H4 (cell line): ENCODE measurements at places on chromosomes 13 and 19. TPM values are rescaled to one million over a fixed set of nuclear protein-coding genes. Genes with fewer than 3 reads are reported as not detected.

The C19orf85 gene
- not detected in 2 replicates for total RNA-seq

The CRB3 gene
- total RNA-seq = not detected in 2 replicates

- DNase-seq = no peak
These were observed 90.9 kb downstream of the GJA3 start for GRCh38 chr13:20069956-20070355.

DNA sequence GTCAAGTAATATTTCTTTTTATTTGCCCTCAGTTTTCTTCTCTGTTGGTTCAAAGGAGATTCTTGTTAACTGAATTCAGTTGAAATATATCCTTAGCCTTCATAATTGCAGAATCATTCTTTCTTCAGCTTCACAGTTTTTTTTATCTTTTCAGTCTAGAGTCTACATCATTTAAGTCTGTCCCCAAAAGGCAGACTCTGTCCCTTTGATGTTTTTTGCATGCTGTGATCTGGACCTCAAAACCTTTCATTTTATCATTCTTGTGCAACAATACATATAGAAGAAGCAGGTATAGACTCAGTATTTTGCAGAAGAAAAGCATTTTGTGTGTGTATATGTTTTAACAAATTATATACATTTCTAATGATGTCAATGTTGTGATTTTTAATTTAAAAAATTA is 734.8 kb upstream of the GPC6 start:
- DNase-seq = no peak

GRCh38 chr19:3586707-3587346 is 1.5 kb downstream of the GIPC3 start:
- DNase-seq = no peak

DNA sequence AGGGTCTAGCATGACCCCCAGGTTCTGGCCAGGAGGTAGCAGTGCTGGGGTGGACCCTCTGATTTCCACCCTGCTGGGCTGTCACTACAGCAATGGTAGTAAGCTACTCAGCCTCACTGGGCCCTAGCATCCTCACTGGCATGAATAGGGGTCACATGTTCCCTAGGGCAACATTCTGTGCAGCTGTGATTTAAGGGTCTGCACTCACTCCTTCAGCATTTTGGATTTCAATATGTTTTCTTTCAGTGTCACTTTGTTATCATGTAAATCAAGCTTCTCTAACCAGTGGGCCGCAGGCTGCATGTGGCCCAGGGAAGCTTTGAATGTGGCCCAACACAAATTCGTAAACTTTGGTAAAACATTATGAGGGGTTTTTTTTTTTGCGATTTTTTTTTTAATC is 57.8 kb downstream of the SPATA13 start:
- DNase-seq = no peak

- no peak for DNase-seq
These were observed 4.3 kb upstream of the DUXA start for GRCh38 chr19:57171551-57172081.

DNA sequence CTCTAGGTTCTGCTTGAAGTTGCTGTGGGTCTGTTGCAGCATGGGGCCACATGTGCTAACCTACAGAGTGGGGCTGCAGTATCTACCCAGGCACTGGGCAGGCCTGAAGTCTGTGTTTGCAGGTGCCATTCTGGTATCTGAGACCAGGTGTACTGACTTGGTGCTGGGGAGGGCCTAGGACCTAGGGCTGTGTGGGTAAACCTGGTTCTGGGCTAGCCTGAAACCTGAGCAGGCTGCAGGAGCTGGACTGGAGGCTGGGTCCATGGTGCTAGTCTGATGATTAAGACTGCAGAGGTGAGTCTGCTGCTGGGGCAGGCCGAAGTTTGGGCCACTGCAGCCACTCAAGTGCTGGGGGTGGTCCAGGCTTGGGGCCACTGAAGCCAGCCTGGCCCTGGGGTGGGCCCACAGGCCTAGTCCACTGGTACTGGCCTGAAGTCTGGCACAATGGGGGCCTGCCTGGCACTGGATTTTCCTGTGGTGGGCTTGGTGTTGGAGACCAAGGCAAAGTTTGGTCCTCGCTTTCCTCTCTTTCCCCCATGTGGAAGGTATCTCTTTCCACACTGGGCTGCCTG is 310.6 kb downstream of the NDFIP2 start:
- DNase-seq = no peak

DNA sequence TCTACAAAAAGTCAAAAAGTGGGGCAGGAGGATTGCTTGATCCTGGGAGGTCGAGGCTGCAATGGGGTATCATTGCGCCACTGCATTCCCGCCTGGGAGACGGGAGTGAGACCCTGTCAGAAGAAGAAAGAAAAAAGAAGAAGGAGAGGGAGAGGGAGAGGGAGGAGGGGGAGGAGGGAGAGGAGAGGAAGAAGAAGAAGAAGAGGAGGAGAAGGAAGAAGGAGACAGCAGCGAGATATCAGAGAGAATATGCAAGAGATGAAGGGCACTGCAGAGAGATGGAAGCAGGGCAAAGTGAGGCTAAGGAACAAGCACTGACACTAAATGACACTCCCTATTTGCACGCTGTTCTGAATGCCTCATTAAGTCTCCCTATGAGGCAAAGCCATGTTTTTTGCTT is 14.5 kb downstream of the CYP2F1 start:
- DNase-seq = no peak

DNA sequence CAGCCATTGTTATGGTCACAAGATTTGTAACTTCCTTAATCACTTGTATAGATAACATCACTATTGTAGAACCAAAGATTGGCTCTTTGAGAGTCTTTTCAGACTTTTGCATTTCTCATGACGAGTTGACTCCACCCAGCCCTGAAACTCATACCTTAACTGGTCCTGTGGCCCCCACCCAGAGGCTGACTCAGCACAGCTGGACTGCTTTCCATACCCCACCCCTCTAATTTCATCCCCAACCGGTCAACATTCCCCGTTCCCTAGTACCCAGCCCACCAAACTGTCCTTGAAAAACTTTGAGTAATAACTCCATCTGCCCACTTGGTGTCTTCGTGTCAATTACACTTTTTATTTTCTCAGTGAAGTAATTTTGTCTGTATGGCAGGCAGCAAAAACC is 32.1 kb upstream of the SLITRK1 start:
- no peak for DNase-seq

- no peak for DNase-seq
These were observed 5.4 kb downstream of the KIR3DL3 start for GRCh38 chr19:54729416-54730188.

GRCh38 chr13:98874029-98874397 is 103.9 kb downstream of the DOCK9 start:
- no peak for DNase-seq
